AG10803 (cell line): ENCODE measurements at places on chromosomes 7 and 10.

GRCh38 chr10:25600651-25601050 is 333.4 kb upstream of the MYO3A start:
- DNase-seq: no peak

DNA sequence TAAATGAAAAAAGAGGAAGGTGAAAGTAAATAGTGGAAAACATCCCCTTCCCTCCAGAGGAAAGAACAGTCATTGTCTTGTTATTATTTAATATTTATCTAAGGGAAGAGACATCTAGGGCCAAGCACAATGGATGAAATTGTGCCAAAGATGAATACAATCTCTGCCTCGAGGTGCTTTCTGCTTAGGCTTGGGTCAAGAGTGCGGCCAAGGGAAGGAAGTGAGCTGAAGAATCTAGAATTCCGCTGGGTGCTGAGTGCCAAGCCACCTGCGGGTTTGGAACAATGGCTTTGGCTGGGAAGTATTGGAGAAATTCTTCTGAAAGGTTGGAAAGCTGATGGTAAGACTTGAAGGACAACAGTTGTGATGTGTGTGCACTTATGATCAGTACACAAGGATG is 531.3 kb upstream of the FZD8 start:
- no peak for DNase-seq

- DNase-seq: no peak
Measured at GRCh38 chr7:6092953-6093354, 61.8 kb downstream of the ANKRD61 start.

GRCh38 chr7:92740134-92740533 is 96.2 kb downstream of the CDK6 start:
- DNase-seq: peak; percentile 30

GRCh38 chr10:132991706-132992432 is 49.5 kb upstream of the CFAP46 start:
- no peak for DNase-seq

GRCh38 chr7:82675396-82675795 is 231.8 kb upstream of the CACNA2D1 start:
- no peak for DNase-seq

DNA sequence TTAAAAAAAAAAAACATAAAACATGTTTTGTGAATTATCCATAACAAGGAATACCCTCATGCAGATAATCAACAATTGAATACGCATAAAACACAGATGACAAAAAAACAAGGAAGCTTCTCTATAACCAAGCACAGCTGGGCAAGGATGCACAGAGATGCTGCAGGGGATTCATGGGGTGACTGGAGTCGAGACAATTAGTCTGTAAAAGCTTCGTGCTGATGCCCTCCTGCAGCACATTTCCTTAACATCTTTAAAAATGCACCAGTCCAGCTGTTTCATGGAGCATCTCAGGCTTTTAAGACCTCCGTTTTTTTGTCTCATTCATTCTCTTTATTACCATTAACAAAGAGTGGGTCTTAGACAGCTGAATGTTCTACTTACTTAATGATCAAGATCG is 794.0 kb upstream of the C7orf33 start:
- no peak for DNase-seq

DNA sequence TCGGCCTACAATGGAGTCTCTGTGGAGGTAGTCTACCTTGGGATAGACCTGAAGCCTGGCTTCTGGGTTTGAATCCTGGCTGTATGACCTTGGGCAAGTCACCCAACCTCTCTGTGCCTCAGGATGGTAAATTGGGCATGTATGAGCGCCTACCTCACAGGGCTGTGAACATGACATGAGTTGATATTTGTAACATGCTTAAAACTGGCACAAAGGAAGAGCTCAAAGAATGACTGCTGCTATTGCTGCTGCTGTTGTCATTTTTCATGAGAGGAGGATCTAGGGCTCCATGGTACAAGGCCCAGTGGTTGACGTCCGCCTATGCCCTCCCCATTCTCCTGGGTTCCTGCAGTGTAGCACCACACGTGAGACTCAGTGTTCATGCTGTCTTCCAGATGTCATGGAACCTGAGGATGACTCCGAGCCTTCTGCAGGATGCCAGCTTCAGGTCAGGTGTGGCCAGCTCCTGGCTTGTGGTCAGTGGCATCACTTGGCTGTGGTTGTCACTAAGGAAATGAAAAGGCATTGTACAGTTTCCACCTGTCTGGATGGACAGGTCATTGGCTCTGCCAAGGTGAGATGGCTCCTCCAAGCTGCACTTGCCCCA is 95.0 kb downstream of the WDFY4 start:
- DNase-seq: no peak

DNA sequence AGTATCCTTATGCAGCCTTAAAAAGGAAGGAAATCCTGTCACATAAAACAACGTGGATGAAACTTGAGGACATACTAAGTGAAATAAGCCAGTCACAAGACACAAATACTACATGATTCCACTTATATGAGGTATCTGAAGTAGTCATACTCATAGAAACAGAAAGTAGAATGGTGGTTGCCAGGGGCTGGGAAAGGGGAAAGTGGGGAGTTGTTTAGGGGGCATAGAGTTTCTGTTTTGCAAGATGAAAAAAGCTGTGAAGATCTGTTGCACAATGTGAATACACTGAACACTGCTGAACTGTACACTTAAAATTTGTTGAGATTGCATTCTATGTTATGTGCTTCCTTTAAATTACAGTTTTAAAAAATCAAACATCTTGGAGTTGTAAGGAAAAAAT is 2.9 kb downstream of the NUP205 start:
- DNase-seq: no peak

DNA sequence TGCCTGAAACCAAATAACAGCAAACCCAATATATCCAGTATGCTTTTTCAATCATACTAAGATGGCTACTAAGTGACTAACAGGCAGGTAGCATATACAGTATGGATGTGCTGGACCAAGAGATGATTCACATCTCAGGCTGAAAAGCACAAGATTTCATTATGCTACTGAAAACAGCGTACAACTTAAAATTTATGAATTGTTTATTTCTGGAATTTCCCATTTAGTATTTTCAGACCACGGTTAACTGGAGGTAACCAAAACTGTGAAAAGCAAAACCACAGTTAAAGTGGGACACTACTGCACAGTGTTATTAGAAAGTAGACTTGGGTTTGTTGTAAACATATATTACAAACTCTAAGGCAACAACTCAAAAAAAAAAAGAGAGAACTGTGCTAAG is 91.5 kb downstream of the KMT2C start:
- DNase-seq: no peak

- DNase-seq: no peak
Measured at GRCh38 chr7:21966271-21966670, 20.6 kb upstream of the CDCA7L start.

DNA sequence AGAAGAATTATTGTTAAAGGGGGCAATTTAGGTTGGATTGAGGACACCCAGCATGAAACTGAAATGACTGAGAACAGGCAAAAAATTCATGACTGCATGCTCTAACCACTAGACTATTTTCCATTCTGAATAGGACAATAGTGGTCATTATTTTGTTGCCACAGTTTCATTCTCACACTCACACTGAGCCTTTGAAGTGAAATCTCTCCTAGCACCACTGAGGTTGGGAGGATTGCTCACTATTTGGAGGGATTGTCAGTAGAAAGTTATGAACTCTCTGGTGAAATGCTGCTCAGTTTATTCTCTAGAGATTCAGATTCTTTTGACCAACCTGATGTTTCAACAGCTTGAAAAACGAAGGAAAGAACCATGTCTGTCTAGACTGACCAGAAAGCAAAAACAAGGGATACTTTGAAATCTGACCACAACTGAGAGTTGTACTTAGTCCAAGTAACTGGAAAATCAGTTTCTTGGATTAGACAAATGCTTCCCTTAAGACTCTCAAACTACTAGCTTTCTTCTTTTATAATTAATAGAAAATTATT is 191.2 kb downstream of the DYNC1I1 start:
- DNase-seq: peak; percentile 16

- DNase-seq: peak; percentile 34
Measured at GRCh38 chr10:122471531-122472177, 10.3 kb downstream of the HTRA1 start.

DNA sequence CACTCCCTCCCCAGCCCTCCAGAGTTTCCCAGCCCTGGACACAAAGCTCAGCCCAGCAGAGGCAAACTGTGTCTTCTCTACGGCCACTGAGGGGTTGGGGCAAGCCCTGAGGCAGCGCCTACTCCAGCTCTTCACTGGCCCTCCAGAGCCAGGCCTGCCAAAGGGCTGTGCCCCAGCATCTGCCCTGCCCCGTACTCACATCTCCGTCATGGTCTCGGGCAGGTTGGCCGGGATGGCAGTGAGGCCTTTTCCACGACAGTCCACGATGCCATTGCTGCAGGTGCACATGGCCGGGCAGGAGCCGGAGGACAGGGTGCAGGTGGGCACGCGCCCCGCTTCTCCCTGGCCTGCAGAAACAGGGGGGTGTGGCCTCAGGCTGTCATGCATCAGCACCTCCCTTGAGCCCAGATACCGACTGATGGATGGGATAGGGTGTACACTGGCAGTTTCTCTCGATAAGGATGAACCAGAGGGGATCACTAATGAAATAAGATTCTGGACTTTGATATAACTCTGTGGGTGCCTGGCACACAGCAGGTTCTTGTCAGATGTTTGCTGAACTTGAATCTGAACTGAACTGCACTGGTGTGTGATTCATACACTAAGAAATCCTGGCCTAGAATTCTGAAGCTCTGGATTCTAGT is 125.2 kb downstream of the SLIT1 start:
- no peak for DNase-seq

GRCh38 chr10:24806262-24806661 is 82.6 kb upstream of the ARHGAP21 start:
- DNase-seq: no peak

DNA sequence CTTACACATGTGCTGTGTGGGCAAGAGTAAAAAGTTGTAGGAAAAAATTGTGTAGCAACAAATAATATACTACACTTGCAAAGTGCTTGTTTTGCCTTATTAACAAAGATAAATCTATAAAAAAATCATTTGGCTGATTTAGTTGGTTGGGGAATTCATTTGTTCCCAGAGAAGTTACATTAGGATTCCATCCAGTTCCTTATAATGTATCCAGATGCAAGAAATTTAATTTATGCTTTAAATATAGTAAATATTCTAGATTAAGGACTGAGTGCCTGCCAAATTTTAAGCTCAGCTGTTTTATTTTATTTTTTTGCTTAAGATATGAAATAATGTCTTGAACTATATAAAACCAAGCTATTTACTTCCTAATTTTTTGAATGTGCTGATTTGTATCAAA is 1169.9 kb downstream of the NXPH1 start:
- no peak for DNase-seq

DNA sequence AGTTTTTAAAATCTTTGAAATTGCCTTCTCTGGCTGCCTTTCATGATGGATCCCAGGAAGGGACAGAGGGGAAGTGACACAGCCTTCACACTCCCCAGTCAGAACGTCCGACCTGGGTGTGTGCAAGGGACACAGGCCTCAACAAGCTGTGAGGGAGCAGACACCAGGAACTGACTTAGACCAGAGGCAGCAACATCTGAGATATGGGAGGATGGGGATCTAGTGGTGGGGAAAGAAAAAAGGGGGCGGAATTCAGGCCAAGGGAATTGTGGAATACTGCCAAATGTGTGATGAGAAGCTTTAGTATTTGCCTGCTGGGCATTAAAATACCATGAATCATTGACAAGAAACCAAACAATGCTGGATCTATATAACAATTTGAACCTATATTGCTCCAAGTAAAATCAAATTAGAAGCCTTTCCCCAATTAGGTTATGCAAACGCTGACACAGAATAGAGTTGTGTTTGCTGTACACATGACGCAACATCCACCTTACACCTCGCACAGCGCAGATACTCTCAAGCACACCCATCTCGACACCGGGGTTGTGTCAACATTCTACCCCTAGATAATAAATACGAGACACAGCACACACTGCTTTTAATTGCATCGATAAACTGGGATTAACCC is 17.2 kb upstream of the MNX1 start:
- DNase-seq: no peak

DNA sequence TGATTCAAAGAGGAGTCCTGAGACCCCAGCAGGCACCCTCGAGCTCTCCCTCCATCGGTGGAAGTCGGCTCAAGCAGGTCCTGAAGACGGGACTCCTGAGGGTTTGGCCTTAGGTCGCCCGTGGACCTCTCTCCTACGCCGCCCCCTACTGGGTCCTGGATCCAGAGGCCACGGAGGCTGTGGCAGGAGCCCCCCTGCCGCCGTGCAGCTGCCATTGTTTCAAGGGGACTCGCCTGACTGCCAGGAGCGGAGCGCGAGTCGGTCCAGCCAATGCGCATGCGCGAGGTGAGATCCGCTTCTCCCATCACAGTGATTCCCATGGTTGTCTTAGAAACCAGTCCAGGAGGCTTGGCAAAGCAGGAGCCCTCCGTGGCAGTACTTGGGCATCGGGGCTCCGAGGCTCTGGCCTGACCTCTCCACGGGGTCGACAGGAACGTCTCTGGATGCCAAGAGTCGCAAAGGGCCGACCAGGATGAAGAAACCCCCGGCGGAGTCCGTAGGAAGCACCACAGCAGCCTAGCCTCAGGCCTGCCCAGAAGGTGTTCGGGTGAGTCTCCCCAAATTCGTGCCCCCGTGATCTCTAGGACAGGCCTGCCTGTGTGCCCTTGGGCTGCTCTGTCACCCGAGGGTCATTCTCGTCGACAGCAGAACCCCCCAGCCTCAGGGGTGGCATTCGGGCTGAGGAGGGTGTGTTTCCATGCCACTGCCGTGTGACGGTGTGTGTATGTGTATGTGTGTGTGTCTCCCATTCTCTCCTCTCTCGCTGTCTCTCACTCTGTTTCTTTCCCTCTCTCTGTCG is 322.3 kb downstream of the ZNF716 start:
- no peak for DNase-seq

DNA sequence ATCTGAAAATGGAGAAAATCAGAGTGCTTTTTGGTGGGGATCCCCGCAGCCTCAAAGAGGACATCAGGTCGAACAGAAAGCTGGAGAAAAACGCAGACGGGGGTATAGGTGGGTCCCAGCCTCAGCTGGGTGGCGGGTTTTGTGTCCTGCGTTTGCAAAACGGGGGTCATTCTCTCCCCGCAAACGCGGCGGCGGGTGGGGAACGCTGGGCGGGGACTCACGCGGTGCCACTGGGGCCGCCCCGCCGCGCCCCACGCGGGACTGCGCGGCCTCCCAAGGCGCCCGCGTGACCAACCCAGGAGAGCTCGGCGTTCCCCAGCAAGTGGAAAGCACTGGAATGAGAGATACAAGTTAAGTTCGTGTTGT is 806 bp upstream of the VIPR2 start:
- DNase-seq: no peak

GRCh38 chr10:33655165-33655815 is 320.8 kb upstream of the NRP1 start:
- no peak for DNase-seq

GRCh38 chr7:95441042-95441823 is 6.4 kb upstream of the PON2 start:
- no peak for DNase-seq
